ENCODE measurements at places on chromosomes 13 and 19. TPM values are rescaled to one million over a fixed set of nuclear protein-coding genes. Genes with fewer than 3 reads are reported as not detected.
A peak's percentile ranks its signal among the peaks of the same experiment; 100 is the strongest.

ZNF490 gene
- 10.0 TPM for total RNA-seq

- DNase-seq, result no peak
Measured at GRCh38 chr19:13985771-13986347, 20.3 kb downstream of the RFX1 start.

DNA sequence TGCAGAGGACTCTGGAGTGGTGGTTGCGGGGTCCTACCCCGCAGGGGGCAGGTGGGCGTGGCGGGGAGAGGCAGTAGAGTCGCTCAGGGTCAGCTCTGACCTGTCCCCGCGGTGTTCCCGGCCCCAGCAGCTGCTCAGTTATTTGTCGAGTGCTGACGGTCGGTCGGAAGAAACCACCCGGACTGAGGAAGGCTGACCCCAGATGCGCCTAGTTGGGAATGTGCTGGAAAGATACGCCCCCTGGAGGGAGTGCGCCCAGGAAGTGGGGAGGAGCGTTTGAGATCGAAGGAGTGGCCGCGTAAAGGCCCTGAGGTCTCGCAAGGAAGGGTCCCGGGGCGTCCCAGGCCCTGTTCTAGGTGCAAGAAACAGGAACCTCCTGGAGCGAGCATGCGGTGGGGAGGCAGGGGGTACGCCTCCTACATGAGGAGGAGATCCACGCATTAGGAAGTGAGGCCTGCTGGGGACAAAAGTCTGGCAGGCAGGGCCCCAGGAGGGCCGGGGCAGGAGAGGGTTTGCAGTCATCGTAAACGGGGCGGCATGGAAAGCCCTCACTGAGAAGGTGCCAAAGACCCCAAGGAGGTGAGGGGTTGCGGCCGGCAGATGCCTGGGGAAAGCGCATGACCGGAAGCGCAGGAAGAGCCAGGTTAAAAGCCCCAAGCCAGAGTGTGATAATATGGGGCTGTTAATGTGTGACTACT lies 9.2 kb downstream of the CCDC8 start:
- peak; percentile 90 for DNase-seq

MBD3L2 gene
- total RNA-seq, result not detected

ITGBL1 gene
- total RNA-seq, result not detected

DNA sequence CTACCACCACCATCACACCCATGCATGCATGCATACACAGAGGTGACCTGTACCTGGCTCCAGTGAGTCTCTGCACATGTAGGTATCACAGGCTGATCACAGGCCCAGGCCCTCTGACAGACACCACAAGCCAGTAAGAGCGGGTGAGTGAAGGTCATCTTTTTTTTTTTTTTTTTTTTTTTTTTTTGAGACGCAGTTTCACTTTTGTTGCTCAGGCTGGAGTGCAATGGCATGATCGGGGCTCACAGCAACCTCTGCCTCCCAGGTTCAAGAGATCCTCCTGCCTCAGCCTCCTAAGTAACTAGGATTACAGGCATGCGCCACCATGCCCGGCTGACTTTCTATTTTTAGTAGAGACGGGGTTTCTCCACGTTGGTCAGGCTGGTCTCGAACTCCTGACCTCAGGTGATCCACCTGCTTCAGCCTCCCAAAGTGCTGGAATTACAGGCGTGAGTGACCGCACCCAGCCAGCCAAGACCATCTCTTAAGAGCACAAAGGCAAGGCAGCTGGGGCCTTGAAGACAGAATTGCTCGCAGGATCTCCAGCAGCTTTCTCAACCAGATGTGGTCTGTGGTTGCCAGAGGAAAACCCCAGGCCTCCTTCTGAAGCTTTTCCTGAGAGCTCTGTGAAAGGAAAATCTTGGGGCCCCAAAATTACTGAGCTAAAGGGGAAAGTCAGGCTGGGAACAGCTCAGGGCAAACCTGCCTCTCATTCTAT lies 3.2 kb upstream of the NKG7 start:
- no peak for DNase-seq

- DNase-seq, result no peak
Measured at GRCh38 chr19:17482877-17483604, 12.7 kb downstream of the SLC27A1 start.

GARIN5A gene
- 8.3 TPM for total RNA-seq

DNA sequence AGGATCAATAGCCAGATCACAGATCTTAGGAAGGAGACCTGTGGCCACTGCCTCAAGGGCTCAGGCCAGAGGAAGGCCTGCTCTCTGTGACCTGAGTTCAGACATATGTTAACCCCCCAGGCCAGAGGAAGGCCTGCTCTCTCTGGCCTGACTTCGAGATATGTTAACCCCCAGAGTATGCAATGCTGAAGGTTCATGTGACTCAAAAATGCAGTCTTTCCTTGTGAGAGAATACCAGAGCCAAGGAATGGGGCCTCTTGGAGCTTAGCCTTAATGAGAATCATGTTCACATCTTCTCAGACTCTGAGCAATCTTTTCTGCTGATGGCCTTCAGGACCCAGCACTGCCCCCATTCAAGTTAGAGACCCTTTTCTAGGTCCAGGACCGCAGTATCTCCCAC lies 36.7 kb downstream of the MBNL2 start:
- no peak for DNase-seq

CPAMD8 gene
- total RNA-seq, result 19.7 TPM

CRB3 gene
- 50.9 TPM for total RNA-seq

- DNase-seq, result peak; percentile 22
Measured at GRCh38 chr19:32195706-32196610, 149.5 kb upstream of the ZNF507 start.

INSL3 gene
- not detected for total RNA-seq

DNA sequence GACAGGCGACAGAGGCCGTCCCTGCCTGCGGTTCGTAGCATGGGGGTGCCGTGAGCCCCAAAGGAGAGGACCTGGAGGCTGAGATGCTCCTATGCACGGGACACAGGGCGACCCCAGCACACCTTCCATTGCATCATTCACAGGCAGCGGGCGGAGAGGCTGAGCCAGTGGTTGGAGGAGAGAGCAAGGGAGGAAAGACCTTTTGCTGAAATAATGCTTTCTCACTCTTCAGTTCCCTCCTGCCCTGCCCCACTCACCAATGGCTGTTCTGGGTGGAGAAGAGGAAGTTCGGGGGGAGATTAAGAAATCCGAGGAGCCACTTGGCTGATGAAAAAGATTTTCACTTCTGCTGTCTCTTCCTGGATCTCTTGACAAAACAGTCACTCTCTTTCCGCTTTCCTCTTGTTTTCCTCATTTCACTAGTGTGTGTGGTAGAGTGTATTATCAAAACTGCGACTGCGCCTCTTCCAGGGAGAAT lies at the start of gene NLRP12:
Gene NLRP12, minus strand, starts transcription at position 181 of the 478 bp plus-strand sequence. Its CDS starts 140 bp downstream, at position 41.
- DNase-seq, result no peak

- no peak for DNase-seq
Measured at GRCh38 chr19:39595950-39596349, 6.4 kb upstream of the LGALS13 start.

GRCh38 chr13:34708566-34709313 lies 233.3 kb upstream of the NBEA start:
- no peak for DNase-seq

URAD gene
- not detected for total RNA-seq

TIMM44 gene
- total RNA-seq, result 57.1 TPM

- DNase-seq, result peak; percentile 68
Measured at GRCh38 chr13:33642374-33643065, 175.4 kb upstream of the RFC3 start.

GRCh38 chr19:38537071-38537936 lies 80.4 kb downstream of the MAP4K1 start:
- no peak for DNase-seq

LILRB4 gene
- not detected for total RNA-seq

STAP2 gene
- 13.3 TPM for total RNA-seq
